ENCODE measurements at places on chromosomes 5 and 9.

- DNase-seq: no peak
These were observed 405.7 kb upstream of the IRX2 start for GRCh38 chr5:3157214-3157613.

GRCh38 chr9:135810806-135811575 is 96.4 kb downstream of the CAMSAP1 start:
- peak; percentile 15 for DNase-seq

DNA sequence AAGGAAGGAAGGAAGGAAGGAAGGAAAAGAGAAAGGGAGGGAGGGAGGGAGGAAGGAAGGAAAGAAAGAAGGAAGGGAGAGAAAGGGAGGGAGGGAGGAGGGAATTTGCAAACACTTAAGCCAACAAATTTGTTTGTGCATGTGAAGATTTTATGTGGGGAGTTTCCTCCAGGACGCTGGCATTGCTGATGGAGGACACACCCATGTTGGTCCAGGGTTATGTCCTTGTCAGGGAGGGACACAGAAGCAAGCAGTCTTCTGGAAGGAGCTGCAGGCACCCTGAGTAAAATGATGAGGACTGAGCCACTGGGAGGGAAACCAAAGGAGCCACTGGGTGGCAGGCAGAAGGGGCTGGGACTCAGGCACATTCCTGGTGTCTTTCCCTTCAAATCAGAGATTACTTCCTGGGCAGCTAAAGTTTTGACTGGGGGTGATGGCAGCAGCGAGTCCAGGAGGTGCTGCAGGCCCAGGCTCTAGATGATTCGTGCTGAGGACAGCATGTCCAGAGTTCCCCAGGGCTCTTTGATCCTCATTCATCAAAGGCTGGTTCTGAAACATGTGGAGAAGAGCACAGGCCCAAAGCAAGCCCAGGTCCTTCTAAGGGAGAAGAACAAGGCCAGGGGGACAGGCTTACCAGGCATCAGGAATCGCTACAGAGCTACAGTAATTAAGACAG is 109.2 kb downstream of the PAX5 start:
- no peak for DNase-seq

GRCh38 chr5:132264546-132265335 is 7.2 kb downstream of the PDLIM4 start:
- peak; percentile 5 for DNase-seq

- DNase-seq: no peak
These were observed 828 bp upstream of the TRIO start for GRCh38 chr5:14142202-14142826.

- peak; percentile 22 for DNase-seq
These were observed 38.4 kb downstream of the EBF1 start for GRCh38 chr5:159061179-159061796.

GRCh38 chr9:98330831-98331230 is 75.4 kb upstream of the TBC1D2 start:
- DNase-seq: no peak

- no peak for DNase-seq
These were observed 3.0 kb downstream of the GDNF start for GRCh38 chr5:37836592-37837413.

DNA sequence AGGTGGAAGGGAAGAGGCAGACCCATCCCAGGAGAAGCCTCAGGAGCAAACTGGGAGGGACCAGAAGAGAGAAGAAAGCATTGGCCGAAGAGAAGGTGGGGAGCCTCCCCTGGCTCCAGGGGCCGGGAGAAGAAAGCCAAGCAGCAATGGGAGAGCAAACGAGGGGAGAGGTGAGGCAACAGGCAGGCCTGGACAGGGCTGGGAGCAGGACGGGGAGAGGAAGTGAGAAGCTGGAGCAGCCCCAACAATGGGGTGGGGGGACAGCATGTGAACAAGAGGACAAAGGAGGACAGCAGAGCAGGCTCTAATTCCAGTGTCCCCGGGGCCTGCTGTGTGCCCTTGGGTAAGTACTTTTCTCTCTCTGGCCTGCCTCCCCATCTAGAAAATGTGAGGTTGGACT is 115.3 kb downstream of the PSD2 start:
- DNase-seq: no peak

DNA sequence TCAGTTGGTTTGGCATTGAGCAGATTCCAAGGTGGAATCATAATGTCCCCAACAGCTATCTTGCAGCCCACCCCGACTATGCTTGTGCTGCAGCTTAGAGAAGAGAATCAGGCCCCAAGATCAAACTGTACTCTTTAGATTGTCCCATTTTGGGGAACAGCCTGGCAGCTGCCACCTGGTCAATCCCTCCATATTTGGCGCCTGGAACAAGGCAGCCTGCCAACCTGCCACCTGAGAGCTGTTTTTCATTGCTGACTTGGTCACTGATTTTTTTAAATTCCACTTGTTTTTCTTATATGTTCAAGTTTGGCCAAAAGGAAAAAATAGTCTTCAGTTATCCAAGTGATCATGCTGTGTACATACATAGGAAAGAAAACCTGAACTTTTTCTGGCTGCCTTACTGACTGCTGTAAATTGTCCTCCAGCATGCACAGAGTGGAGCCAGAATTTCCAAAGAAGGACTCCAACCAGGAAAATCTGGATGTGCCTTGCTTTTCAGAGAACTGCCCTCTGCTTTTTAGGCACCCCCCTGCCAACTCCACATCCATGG is 504.2 kb downstream of the ENC1 start:
- DNase-seq: no peak

DNA sequence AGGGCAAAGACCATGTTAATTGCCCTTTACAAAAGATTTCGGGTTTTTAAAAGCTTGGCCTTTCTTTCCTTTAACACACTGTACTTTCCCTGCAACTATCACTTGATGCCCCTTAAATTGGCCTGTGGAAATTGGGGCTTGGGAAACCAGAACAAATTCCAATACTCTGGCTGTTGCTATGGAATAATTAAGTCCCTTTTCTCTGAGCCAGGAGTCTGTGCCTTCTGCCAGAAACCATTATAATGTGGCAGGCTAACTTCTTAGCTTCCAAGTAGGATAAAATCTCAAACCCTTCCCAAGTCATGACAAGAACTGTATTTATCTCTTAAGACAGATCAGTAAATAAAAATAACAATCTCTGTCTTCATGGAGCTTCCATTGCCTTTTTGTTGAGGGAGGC is 1.1 kb upstream of the SPINK1 start:
- no peak for DNase-seq

GRCh38 chr5:43699910-43700309 is 96.9 kb downstream of the NNT start:
- no peak for DNase-seq

GRCh38 chr5:28903643-28904042 is 1865.3 kb upstream of the CDH9 start:
- DNase-seq: no peak

DNA sequence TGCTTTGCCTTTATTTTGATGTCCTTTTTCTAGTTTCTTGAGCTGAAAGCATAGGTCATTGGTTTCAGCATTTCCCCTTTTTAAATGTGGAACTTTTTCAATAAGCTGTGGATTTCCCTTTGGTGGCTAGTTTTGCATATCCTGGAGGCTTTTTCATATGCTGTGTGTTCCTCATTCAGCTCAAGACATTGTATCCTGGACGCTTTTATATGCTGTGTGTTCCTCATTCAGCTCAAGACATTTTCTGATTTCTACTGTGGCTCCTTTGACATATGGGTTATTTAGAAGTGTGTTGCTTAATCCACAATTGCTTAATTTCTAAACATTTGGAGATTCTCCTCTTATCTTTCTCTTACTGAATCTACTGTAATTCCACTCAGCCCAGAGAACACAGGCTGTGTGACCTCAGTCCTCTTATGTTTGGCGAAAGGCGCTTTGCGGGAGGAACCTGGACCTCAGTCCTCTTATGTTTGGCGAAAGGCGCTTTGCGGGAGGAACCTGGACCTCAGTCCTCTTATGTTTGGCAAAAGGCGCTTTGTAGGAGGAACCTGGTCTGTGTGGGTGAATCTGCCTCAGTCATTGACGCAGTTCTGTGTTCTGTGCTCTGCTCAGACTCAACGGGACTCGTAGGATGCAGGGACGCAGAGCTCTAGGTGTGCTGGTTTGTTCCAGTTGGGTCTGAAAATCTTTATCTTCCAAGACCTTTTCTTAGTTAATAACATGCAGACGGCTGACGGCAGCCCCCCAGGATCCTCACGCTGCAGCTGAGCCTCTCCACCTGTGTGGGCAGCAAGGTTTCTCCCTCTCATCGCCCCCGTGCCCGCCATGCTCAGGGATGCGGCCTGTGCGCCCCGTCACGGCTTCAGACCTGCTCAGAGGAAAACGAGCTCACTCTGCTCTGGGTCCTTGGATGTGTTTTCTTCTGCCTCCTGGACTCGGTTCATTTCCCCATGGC is 6.0 kb upstream of the SLC9A3 start:
- no peak for DNase-seq

DNA sequence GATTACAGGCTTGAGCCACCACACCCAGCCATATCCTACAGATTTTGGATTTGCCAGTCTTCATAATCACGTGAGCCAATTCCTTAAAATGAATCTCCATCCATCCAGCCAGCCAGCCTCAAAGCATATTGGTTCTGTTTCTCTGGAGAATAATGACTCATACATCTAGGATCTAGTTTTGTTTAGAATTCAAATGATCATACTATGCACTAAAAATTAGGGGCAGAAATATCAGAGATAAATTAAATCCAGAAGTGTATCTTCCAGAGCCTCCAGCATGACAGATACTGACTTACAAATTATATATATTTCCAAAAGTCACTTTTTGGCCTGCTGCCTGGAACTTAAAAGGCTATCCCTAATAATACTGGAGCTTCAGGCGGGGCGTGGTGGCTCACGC is 119.1 kb upstream of the NR5A1 start:
- DNase-seq: no peak

- no peak for DNase-seq
These were observed 45.2 kb upstream of the IL6ST start for GRCh38 chr5:56039985-56040384.

DNA sequence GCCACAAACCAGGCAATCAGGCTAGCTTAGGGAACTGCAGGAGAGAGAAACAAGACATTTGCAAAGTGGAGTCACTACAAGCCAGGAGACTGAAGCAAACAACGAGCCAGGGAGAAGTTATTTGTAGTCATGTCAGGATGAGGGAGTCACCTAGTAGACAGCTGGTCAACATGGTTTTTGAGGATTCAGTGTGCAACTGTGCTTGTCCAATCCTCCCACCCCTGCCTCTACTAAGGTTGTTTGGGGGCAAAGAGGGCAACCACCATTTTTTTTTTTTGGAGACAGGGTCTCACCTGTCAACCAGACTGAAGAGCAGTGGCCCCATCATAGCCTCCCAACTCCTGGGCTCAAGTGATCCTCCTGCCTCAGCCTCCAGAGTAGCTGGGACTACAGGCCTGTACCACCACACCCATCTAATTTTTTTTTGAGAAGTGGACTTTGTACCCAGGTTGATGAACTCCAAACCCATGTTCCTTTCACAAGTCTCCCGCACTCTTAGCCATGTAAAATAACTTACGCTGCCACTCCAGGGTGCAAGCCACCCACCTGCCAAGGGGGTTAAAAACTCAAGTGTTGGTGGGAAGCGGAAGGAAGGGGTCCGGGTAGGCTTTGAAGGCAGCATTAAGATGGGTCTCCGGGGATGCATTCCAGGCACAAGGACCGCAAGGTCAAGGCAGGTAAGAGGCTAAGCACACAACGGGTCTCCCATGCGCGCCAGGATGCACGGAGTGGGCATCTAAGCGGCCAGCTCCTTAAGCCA is 995 bp downstream of the RPL35 start:
- DNase-seq: no peak

DNA sequence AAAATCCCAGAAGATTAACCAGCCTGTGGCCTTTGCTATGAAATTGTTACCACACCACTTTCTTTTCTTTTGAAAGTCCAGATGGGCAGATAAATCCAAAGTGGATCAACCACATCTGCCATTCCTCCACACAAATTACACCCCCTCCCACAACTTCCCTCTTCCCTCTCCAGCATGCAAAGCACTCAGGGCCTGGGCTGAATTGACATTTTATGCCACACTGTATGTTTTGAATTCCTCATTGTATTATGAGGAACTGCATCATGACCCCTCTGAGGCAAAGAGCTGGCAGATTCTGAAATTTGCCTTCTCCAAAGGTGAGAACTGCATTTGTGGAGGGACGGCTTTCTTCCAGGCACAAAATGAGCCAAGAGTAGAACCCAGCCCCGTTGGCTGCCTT is 589.2 kb upstream of the KLF4 start:
- no peak for DNase-seq

GRCh38 chr5:73355108-73355507 is 93.5 kb downstream of the FOXD1 start:
- no peak for DNase-seq

DNA sequence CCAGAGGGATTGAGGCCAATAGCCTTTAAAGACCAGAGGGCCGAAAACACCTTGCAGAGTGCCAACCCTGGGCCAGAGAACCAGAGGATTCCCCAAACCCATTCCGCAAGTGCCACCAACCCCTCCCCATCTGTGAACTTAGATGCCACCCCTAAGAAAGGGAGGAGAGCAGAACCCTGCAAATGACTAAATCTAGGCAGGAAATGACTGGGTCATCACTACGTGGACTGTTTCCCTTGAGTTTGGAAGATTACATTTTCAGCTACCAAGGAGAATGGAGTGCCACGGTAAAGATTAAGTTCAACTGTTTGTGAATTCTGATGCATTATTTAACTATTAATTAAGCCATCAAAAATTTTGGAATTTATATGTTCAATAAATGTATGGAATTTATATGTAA is 142.8 kb downstream of the ENC1 start:
- DNase-seq: no peak

DNA sequence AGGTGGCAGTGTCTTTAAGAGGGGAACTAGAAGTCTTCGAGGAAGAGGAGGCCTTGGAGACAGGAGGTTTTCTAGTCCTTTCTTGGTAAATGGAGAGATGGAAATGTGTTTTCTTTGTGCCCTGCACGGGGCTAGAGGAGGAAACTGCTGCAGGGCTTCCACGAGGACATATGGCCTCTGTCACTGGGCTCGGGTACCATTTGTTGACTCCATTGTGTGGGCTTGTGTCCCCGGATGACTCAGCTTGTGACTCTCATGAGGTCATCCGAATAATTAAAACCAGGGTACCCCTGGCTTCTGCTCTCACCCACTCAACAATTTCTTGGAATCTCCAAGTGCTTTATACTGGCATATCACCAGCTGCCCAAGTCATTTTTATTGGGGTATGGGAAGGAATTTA is 261.7 kb downstream of the KIF4B start:
- no peak for DNase-seq

GRCh38 chr5:137836298-137836697 is 31.4 kb upstream of the MYOT start:
- DNase-seq: no peak

GRCh38 chr5:55231919-55232270 is 1.5 kb downstream of the CCNO start:
- DNase-seq: no peak

GRCh38 chr5:56346741-56347535 is 113.8 kb upstream of the ANKRD55 start:
- no peak for DNase-seq

DNA sequence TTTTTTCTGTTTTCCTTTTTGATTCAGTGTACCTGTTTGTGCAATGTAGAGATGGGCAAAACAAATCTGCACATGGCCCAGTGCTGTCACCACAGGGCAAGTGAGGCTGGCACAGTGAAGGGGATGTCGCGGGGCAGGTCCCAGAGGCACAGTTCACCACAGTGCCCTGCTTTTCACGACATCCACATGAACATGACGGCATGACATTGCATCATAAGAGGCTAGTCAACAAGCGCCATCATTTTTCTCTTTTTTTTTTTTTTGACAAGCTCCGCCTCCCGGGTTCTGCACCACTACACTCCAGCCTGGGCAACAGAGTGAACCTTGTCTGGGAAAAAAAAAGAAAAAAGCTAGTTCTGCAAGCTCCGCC is 42.9 kb upstream of the VDAC1 start:
- DNase-seq: no peak

Data from tibial nerve (tissue), 4 donors.